HFFc6 (cell line): ENCODE measurements at places on chromosomes 2 and 18.

GRCh38 chr2:28178946-28179345, 213.7 kb upstream of the FOSL2 start:
- no peak for DNase-seq

GRCh38 chr18:34970106-34970505, 71.1 kb upstream of the MAPRE2 start:
- DNase-seq: no peak

GRCh38 chr2:89851583-89851905, 1160.1 kb downstream of the RPIA start:
- DNase-seq: no peak

GRCh38 chr2:183093857-183094657, 15.5 kb downstream of the DUSP19 start:
- peak; percentile 31 for DNase-seq

DNA sequence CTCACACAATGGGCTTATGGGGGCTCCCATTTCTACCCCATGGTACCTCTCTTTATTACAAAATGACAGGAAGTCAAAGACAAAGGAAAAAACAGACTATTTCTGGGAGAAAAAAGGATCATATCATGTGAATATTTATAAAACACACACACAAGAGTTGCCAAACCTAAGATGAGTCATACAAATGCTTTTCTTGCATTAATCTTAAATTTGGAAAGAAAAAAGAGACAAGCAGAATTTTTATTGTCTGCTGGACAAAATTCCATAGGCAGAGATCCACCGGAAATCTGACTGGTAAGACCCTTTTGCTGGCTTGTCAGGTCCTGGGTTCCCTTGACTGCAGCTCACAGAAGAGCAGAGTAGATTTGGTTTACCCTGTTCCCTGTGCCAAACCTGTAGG, 1732.3 kb upstream of the PIK3C3 start:
- DNase-seq: no peak

GRCh38 chr18:55375930-55376329, 212.1 kb downstream of the TCF4 start:
- no peak for DNase-seq

DNA sequence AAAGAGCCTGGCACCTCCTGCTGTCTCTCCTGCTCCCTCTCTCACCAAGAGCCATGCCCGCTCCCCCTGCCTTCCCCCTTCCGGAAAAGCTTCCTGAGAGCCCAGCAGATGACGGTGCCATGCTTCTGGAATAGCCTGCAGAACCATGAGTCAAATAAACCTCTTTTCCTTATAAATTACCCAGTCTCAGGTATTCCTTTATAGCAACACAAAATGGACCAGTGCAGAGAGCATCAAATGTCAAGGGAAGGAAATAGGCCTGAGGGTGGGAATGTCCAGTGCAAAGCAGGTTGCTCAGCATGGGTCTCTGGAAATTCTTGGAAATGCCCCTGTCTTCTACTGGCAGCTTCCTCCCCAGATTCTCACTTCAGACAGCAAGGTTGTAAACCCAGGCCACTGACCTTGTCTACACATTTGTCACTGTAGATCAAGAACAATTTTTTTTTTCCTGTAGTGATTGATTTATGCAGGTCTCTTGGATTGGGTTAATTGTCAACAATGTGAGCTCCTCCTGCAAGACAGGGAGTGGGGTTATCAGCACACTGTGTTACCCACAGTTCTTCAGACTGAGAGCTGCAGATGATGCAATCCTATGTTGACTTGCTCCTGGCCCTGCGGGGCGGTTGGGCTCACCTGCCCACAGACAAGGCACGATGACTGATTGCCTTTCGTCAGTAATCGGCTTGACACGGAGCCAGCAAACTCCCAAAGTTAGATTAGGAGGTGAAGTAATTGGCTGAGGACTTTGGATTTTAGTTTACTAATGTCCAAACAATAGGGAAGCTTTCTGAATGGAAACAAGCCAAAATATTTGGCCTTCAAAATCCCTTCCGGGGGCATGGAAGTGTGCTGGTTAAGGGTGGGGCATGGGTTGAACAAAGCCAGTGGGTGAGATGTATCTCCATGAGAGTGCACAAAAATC, 5.4 kb upstream of the BOD1L2 start:
- no peak for DNase-seq

DNA sequence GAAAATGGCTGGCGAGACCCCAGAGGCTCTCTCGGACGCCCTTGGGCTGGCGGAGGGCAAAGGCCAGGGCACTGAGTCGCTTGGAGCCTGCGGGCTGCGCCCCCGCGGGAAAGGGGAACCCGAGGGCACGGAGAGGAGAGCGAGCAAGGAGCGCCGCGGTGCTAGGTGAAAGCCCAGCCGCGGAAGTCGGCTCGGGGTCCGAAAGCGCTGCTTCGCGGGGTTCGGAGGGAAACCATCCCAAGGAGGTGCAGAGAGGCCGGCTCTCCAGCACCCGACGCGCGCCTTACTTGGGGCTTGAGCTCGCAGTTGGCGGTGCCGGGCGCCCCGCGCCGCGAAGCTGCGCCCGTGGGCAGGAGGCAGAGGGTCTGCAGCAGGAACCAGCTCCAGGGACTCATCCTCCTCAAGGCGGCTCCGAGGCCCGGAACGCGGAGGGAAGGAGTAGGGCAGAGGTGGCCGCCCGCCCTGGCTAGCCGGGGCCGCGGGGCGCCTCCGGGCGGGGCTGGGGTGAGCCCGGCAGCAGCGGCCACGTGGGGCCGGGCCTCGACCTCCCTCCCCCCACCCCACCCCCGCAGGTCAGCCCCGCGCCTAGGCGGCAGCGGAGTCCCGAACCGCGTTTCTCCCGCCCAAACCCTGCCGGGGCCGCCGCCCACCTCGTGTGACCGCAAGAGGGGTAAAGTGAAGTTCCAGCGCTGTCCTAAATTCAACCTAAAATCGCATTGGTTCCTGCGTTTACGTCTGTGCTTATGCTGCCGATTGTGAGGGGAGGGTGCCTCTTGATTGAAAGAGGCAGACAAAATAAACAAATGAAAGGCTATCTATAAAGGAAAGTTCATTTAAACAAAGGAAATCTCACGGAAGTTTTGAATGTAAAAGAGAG, at the start of gene TRABD2A:
TRABD2A (minus strand) TSS at position 440 of the 877 bp plus-strand sequence; CDS start at position 395, 45 bp downstream.
- DNase-seq: no peak

GRCh38 chr2:101820519-101820918, 123.0 kb downstream of the MAP4K4 start:
- DNase-seq: peak; percentile 87

DNA sequence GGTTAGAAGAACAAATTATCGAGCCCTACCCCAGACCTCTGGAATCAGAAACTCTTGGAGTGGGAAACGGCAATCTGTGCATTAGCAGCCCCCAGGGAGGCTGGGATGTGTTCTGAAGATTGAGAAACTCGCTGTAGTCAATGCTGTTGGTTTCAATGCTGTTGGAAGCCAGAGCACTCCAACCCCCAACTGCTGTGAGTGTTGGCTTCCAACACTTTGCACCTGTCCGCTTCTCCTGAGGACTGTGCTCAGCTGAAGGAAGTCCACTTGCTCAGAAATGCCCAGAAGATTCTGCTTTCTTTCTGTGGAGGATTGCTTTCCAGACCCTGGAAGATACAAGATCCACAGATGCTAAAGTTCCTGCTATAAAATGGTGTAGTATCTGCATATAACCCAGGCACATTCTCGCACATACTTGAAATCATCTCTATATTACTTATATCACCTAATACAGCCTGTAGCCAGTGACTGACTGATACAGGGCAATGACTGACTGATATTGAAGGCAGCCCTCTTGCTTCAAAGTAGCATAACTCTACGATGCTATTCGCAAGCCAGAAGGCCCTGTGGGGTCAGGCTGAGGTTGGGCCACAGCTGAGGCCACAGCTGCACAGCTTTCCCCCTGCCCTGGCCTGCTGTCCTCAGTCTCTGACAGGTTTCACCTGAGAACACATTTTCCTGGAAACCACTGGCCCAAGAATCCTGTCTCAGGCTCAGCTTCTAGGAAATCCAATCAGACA, 757.7 kb upstream of the ID2 start:
- DNase-seq: no peak
